ENCODE measurements at places on chromosomes 1 and 21.

GRCh38 chr1:111804776-111805175 is 49.1 kb downstream of the DDX20 start:
- no peak for DNase-seq

GRCh38 chr1:199861020-199861795 is 166.3 kb upstream of the NR5A2 start:
- no peak for DNase-seq

GRCh38 chr1:42046761-42047507 is 106.3 kb upstream of the GUCA2B start:
- DNase-seq: no peak

- no peak for DNase-seq
Observed at GRCh38 chr1:230153641-230154296, 86.7 kb downstream of the GALNT2 start.
